ENCODE measurements at places on chromosomes 11 and 22.

DNA sequence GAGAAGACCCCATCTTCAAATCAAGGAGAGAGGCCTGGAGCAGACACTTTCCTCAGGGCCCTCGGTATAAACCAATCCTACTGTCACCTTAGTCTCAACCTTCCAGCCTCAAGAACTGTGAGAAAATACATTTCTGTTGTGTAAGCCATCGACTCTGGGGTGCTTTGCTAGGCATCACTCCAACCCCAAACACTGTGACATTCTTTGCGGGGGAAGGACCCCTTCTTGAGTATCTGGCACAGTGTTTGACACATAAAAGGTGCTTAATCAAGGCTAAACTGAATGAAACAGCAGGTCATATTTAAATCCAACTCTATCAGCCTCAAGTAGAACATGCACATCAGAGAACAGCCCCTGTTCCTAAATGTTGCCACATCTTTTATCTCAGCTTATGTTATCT is 558.1 kb downstream of the INSC start:
- no peak for DNase-seq

DNA sequence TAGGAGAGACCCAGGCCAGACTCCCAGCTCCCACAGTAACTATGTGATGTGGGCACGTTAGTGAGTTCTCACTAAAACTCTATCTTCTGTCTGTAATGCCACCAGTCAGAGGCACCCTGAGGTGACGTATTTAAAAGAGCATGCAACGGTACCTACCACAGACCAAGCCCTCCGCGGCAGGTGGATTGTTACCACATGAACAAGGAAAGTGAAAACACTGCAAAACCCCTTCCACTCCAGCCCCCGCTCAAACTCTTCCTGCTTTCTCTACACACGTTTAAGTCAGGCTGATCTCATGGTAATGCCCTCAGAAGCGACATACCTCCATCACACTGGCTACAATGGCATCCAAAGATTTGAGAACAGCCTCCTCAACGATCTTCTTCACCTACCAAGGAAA is 36.7 kb downstream of the SERPIND1 start:
- no peak for DNase-seq

- no peak for DNase-seq
Observed at GRCh38 chr11:115469361-115469760, 34.9 kb downstream of the CADM1 start.

DNA sequence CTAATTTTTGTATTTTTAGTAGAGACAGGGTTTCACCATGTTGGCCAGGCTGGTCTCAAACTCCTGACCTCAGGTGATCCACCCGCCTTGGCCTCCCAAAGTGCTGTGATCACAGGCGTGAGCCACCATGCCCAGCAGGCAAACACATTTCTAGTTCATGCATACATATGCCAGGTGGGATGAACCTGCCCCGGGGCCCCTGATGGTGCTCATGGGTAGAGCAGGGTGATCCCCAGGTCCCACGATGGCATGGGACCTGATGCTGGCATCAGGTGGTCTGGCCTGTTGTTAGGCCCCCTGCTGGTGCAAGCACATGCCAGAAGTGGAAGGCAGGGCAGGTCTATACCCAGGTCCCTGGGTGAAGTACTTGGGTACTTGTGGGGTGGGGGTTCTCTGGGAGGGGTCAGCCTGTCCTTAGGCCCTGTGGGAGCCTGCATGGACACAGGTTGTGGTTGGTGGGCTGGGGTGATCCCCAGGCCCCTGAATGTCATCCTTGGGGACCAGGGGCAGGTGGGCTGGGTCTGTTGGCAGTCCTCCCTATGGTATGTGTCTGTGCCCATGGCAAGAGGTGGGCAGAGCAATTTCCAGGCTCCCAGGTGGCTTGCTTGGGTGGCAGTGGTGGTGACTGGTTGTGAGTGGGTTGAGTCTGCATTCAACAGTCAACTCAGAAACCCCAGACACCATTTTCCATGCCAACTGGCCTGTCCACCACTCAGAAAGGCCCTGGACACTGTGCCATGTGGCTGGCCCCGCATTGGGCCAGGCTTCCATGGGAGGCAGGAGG is 9.6 kb upstream of the RGL4 start:
- no peak for DNase-seq

DNA sequence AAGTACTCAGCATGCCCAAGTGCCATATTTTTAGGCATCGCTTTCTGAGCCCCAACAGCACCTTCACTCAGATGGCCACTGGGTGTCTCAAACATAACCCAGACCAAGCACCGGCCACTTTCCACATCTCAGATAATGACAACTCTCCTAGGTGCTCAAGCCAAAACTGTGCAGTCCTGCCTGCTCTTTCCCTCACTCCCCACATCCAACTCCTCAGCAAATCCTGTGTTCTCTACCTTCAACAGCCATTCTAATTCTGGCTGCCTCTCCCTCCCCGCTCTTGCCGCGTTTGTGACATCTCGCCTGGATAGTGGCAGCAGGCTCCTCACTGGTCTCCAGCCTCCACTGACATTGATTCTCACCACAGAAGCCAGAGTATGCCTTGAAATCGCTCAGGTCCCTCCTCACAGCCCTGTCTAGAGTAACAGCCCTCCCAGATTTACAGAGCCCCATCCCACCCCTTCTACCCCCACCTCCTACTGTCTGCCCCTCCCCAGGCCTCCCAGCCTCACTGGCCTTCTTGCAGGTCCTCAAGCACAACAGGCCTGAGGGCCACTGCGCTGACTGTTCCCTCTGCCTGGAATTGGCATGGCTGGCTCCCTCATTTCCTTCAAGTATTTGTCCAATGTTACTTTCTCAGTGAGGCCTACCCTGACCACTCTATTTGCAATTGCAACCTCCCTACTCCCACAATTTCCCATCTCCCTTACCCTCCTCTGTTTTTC is 1.3 kb upstream of the PHETA2 start:
- DNase-seq, result no peak

DNA sequence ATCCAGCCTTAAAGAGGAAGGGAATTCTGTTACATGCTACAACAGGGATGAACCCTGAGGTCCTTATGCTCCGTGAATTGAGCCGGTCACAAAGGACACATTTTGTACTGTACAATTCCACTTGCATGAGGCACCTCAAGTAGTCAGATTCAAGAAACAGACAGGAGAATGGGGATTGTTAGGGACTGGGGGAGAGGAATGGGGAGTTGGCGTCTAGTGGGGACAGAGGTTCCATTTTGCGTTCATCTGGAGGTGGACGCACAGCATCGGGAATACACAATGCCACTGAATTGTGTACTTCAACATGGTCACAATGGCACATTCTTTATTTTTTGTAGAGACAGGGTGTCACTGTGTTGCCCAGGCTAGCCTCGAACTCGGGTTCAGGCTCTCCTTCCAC is 14.1 kb downstream of the TBX1 start:
- DNase-seq, result no peak

DNA sequence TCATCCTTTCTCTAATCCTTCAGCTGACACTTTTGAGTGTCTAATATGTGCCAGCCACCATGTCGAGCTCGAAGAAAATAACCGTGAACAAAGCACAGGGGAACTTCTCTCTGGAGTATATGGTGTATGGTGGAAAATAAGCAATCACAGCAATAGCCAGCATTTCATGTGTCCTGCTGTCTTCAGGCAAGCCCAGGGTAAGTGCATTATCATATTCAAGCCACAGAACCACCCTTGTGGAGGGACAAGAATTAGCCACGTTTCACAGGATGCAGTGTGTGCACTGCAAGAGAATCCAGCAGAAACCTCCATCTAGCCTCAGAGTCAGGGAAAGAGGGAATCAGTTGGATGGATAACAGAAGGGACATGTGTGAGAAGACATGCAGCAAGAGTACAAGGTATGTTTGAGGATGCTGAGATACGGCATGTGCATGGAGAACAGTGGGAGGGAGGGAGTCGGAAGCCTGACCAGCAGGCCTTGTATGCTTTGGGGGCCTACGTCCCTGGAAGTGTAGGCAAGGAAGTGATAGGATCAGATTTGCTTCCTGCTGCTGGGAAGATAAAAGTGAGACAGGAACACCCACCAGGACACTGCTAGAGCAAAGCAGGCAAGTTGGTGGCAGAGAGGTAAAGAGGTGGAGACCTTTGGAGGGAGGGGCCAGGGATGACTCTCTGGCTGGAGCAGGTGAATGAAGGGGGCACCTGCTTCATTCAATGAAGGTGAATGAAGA is 14.7 kb upstream of the GNAZ start:
- no peak for DNase-seq

DNA sequence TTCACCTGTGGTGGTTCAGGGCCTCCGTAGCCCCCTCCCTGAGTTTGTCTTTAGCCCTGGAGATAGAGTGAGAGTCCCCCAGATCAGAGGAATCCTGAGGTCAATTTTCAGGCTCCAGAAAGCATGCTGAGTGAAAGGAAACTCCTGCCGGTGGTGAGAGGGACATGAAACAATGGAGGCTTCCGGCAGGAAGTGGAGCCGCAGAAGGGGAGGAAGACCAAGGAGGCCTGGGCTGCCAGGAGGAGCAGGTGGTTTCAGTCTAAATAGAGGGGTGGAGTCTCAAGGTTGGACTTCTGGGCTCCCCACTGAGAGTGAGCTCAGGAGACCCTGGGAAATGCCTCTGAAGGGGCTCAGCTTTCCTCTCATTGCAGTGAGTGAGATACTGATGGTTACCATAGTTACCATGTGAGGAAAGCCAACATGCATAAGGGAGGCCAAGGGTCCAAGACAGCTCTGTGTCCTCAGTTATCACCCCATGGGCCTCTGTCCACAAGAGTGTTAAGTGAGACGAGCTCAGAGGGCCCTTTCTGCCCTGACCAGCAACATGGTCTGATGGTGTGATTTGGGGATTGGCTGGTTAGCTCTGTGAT is 10.7 kb downstream of the SLCO2B1 start:
- DNase-seq, result no peak

DNA sequence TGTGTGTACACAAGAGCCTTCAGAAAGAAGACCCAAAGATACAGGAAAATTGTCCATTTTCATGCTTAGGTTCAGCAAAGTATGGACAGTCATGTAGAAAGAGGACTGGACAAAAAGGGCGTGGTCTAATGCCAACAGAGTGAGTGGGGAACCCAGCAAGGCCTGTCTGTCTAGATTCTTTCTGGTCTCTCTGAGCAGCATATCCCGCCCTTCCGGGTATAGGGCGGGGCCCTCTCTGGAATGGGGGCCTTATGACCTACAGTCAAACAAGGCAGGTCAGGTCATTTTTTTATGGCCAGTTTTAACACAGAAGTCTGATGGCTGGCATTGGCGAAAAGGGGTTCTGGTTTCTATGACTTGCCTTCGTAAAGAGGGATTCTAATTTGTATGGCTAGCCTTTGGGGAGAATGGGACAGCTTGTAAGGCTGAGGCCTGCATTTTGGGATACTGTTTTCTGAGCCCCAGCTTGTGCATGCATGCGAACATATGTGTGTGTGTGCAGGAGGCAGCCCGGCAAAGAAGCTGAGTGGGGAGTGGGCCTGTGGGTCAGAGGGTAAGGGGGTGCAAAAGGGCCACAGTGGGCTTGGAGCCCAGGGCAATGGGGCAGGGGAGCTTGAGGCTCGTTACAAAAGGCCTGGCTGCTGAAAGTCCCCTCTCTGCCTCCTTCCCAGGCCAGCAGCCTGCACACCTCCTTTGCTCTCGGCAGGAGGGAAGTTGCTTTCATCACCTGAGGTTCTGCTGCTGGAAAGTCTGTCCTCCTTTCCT is 130.5 kb upstream of the B3GAT1 start:
- DNase-seq, result no peak

DNA sequence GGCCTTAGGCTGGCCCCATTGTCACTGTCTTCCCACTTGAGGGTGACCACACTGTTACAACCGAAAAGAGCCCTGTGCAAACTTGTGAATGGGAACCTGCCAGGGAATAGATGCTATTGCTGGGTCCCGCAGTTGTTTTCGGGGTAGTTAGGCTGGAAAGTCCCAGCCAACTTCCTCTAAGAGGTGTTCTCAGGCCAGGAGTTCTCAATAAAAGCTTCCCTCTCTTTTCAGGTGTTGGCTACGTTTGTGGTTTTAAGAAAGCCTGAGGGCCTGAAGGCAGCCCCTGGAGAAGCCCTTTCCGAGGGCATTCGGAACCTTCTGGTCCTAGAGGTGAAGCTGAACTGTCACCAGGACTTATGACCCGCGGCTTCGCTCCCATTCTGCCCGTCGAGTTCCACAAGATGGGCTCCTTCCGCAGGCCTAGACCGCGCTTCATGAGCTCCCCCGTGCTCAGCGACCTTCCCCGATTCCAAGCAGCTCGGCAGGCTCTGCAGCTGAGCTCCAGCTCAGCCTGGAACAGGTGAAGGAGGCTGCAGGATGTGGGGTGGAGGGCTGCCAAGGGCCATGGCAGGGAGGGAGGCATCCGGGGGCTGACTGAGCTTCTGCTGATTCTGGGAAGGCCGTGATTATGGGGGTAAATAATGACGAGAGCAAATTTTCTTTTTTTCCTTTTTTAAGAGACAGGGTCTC is 104.8 kb downstream of the PRR5L start:
- no peak for DNase-seq

DNA sequence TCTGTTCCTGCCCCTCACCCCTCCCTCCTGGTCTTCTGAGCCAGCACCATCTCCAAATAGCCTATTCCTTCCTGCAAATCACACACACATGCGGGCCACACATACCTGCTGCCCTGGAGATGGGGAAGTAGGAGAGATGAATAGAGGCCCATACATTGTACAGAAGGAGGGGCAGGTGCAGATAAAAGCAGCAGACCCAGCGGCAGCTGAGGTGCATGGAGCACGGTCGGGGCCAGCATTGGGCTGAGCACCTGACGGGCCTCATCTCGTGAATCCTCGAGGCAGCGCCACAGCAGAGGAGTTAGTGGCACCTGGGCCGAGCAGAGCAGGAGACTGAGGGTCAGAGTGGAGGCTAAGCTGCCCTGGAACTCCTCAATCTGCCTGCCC is 941.8 kb downstream of the BRD1 start:
- DNase-seq, result no peak

- no peak for DNase-seq
Observed at GRCh38 chr22:32788904-32789624, 12.4 kb upstream of the TIMP3 start.

- DNase-seq, result no peak
Observed at GRCh38 chr11:134815404-134815803, 403.4 kb upstream of the B3GAT1 start.

- DNase-seq, result no peak
Observed at GRCh38 chr11:4041731-4042391, 52.7 kb upstream of the RRM1 start.

DNA sequence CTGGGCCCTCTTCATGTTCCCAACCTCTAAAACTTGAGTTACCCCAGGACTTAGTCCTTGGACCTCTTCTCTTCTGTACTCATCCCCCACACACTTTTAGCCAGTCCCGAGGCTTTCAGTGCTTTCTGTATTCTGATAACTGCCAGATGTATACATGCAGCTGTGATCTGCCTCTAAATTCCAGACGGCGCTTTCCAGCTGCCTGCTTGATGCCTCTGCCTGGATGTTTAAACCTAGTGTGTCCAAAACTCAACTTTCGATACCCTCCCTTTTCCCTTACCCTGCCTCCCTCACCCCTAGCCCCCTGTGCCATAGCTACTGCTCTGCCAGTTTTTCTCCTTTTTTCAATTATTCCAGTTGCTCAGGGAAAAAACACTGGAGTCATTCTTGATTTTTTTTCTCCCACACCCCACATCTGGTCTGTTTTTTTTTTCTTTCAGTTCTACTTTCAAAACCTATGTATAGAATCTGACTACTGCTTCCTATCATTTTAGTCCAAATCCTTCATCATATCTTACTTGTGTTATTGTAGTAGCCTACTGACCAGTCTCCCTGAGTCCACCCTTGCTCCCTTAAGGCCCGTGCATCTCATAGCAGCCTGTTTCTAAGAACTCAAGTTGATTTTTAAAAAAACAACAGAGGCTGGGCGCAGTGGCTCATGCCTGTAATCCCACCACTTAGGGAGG is 32.9 kb upstream of the TECTA start:
- no peak for DNase-seq
